ENCODE measurements at places on chromosomes 6 and 20.

DNA sequence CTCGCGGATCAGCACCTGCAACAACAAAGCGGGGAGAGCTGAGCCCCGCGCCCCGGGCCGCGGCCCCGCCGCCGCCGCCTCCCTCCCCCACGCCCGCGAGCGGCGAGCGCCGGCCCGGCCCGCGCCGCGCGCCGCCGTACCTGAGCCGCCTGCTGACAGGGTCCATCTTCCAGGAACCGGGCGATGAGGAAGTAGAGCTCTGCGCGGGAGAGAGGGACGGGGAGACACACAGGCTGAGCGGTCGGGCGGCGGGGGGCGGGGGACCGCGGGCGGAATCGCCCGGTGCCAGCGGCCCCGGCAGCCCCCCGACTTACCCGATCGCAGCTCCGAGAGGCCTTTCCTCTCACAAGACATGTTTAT is 359 bp downstream of the PHIP start:
- no peak for DNase-seq

DNA sequence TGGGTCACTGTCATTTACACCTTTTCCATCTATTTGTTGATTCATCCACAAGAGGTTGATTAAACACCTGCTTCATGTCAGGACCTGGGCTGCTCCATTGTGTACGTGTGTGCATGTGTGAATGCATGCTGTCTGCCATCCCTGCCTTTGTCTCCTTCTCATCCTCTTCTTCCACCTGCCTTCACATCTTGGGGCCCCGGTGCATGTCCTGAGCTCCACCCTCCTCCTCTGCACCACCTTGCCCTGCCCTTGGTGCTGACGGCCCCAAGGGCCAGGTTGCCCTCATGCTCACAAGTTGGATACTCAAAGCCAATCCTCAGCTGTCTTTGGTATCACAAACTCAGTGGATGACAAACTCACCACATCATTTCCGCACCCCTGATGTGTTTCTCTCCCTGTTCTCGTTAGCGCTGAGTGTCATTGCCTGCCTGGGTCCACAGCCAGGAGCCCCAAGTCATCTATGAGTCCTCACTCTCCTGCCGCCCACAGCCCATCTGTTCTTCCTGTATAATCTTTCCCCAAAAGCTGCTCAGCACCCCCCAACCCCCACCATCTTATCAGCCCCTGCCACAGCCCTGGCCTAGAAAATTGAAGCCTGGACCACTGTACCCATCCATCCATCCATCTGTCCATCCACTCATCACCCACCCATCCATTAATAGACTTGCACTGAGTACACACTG is 85.0 kb downstream of the SRC start:
- DNase-seq, result no peak

GRCh38 chr6:73631849-73632248 is 21.9 kb downstream of the SLC17A5 start:
- no peak for DNase-seq

- DNase-seq, result no peak
Measured at GRCh38 chr6:105628156-105628860, 225.4 kb upstream of the PREP start.

DNA sequence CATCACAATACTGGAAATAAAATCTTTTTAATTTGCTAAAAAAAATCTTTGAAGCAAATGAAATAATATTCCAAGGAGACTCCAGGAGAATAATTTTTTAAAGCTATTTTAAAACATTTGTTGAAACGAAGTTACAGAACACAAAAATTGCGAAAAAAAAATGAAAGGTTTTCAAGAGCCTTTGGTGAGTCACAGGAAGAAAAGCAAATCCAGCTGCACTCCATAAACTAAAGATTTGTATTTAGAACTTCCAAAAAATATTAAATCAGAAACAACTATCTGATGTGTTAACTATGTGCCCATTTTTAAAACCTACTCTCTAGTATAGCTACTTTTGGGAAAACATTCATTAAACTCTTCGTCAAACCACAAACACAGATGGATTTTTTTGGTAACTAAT is 23.6 kb downstream of the PDSS2 start:
- DNase-seq, result no peak

- no peak for DNase-seq
Measured at GRCh38 chr6:48183178-48183577, 72.2 kb upstream of the PTCHD4 start.

DNA sequence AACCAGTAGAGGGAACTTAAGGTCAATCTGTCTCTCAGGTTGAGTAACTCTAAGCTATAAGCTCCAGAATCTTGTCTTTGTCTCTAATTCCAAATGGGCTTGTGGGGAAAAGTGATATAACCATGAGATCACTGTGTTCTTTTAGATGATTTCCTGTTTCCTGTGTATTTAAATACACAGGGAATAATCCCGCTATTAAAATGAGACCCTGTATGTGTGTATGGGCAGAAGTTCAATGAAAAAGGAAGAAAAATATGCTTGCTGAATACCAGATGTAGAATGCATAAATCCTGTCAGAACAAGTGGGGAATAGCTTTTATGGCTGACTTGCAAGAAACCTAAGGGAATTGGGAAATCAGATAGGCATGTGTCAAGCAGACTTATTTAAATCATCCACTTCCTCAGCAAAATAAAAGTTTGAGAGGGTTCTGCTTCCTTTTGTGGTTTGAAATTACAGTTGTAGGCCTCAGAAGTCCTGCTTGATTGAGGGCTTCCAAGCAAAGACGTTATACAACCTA is 164.7 kb upstream of the PDE7B start:
- DNase-seq, result no peak

DNA sequence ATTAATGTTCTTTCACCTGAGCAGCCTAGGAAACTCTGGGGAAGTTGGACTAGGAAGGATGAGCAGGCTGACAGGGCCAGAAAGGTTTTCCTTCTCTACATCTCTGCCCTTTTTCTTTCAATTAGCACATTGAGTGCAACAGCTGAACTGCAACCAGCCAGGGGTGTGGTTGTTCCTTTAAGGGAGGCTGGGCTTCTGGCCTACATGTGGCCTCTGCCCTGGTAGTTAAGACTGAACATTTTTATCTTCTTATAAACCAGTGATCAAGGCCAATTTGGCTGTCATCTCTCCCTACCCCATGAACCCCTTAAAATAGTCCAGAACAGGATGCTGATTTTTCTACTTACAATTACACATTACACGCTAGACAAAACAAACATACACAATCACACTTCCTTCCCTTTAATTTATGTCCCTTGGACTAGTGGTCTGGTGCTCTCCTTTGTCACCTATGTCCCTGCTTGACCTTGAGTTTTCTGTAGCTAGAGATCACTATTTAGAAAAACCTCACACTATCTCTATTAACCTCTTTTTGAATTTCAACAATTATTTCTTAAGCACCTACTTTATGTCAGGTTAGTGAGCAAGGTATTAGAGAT is 60.3 kb downstream of the RNF217 start:
- no peak for DNase-seq

GRCh38 chr20:57381596-57382503 is 9.3 kb upstream of the RBM38 start:
- DNase-seq, result peak; percentile 54

GRCh38 chr6:162262466-162263196 is 464.9 kb downstream of the PRKN start:
- DNase-seq, result no peak

DNA sequence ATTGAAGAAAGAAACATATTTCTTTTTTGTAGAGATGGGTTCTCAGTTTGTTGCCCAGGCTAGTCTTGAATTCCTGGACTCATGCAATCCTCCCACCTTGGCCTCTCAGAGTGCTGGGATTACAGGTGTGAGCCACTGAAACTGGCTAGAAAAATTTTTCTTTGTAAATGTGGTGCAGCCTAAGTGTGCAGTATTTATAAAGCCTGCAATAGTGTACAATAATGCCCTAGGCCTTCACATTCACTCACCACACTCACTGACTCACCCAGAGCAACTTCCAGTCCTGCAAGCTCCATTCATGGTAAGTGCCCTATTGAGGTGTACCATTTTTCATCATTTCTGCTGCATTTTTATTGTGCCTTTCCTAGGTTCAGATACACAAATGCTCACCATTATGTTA is 31.4 kb downstream of the NHSL1 start:
- DNase-seq, result no peak

GRCh38 chr6:109243863-109244825 is 138.1 kb downstream of the CD164 start:
- DNase-seq, result no peak

GRCh38 chr6:39377539-39377950 is 55.0 kb upstream of the KCNK16 start:
- no peak for DNase-seq

DNA sequence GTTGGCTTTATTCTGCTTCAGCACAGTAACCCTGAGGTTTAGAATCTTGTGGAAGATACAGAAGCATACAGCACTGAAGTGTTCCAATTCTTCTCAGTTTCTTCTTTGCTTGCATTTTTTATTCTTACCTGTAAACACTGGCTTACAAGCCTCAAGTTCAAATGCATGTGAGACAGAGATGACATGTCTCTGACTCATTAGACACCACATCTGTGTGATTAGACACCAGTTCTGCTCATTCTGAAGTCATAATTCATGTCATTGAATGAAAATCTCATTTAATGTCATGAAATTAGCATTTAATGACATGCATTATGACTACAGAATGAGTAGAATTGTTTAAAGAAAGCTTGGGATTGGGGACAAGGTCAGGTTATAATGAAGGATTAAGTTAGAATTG is 5.8 kb downstream of the GZF1 start:
- DNase-seq, result no peak

- no peak for DNase-seq
Measured at GRCh38 chr20:51019656-51020592, 3.0 kb downstream of the KCNG1 start.

GRCh38 chr6:157123234-157123633 is 200.1 kb downstream of the TMEM242 start:
- no peak for DNase-seq

DNA sequence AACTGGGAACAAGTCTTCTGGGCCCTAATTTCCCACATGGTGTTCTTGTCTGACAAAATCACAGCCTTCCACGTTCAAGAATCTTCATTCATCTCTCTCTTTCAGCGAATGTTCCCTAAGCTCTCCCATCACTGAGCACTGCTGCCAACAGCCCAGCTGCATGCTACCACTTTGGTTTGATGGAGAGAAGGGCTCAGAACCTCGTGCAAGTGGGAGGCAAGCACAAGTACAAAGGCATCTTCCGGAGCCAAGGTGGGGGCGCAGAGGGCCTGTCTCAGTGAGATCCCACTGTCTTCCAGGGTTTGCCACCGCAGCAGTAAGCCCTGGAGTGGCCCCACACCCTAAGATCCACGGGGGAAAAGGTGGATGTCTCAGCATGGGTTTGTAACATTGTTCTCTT is 17.2 kb downstream of the DLL1 start:
- DNase-seq, result no peak

DNA sequence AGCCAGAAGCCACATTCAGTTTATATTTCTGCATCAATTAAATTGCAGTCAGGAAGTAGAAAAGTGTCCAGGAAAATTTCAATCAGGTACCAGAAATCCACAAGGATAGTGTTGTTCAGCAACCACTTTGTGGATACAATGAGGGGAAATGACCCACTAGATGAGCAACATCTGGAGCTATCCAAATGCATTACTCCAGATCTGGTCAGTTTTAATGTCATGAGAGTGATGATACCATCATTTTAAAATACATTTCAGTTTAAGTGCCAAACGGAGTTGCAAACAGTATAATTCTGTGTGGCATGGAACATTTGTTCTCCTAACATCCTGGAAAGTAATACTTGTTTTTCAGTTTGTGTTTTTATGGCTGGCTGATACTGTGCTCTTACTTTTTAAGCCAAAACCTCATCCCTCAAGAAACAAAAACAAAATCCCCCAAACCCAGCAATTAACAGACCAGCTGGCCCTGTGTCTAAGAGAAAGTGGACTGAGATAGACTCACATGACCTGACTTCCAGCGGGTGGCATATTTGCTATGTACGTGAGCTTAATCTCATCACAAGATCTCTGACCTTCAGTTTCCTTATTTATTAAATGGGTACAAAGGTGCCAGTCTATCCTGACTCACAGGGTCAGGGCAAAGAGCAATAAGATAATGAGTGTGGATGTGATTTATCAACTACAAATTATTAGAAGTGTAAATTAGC is 58.8 kb upstream of the CNKSR3 start:
- no peak for DNase-seq

DNA sequence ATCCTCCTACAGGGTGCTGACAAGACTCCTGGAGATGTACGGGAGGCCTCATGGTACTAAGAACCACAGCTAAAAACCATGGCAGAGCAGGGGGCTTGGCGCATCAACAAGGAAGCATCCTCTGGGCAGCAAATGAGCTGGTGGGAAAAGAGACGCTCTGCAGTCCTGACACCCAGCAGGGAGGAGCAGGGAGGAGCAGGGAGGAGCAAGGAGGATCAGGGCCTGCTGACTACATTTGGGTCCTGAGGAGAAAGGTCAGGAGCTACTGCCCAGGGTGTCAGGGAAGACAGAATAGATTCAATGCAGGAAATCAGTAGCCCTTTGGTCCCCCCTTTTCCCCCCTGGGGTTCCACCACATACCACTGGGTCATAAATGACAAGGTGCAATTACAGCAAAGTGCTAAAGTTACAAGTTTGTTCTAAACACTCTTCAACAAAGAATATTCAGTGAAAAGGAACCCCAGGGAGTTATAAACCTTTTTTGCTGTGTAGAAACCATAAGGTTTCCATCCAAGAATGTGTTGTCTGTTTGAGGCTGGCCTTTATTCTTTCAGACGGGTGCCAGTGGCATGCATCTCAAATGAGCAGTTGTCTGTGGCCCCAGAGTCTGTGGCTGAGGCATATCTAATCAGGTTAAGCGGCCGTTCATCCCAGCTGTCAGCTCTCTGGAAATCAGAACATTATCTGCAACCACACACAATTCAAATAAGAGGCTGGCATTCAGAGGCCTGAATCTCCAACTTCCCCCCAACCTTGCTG is 325.0 kb downstream of the CDC5L start:
- DNase-seq, result no peak

DNA sequence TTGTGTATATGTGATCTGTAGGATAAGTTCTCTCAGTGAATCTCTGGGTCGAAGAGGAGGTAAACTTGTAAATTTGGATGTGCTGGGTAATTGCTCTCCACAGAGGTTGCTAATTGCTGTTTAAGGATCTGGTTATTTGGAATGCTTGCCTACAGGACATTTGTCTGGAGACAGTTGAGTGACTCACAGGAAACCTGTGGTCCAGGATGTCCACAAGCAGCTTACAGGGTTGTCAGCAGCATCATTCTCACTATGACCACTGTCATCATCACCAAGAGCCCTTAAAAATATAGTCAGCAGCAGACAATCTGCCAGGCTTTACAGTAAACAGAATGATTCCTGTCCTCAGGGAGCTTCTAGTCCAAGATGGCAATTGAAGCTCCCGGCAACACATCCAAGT is 31.2 kb upstream of the KCNK5 start:
- DNase-seq, result no peak

- DNase-seq, result no peak
Measured at GRCh38 chr6:25180630-25181349, 98.4 kb upstream of the CARMIL1 start.

DNA sequence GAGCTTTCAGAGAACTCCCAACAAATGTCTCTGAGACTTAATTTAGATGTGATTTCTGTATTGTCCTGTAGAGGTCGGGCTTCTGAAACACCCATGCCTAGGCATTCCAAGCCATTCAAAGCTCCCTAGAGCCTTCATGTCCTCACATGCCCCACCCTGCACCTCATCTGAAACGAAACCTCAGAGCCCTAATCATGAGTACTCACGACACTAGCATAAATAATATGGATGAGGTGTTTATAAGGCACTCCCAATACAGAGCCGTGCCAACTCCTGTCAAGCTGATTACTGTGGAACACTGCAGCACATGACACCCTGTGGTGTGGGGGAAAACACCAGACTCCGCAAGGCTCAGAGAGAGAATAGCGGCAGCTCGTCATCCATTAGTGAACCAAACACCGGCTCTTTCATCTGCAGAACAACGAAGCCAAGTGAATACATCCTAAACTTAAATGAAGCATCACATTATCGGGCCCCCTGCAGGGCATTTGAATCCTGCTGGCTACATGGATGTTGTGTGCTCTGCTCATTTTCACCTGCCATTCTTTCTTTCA is 83.8 kb downstream of the FNDC1 start:
- no peak for DNase-seq

All from bone marrow (tissue), 2 donors.